NT2/D1 (cell line): ENCODE measurements at places on chromosomes 6 and 20.

GRCh38 chr6:47007657-47008396 lies 34.3 kb downstream of the ADGRF1 start:
- DNase-seq: no peak

- DNase-seq: no peak
These were observed 22.9 kb upstream of the JAG1 start for GRCh38 chr20:10696650-10697049.

DNA sequence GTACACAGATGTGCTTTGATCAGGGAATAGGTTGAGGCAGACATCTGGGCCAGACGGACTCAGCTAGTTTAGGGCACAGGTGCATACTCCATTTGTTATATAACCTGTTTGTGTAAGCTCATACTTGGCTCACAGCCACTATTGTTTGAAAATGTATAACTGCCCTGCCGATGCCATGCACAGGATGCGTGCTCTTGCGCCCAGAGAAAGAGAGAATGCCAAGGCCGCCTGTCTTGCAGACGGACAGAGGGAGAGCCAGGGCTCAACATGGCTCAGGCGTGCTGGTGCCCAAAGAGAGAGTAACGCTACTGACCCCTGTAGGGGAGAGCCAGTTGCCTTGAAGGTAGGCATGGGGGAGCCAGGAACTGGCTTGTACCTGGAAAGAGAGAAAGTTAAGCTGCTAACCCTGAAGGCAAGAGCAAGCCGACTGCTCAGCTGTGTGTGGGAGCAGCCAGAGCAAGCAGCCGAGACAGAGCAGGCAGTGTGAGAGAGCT lies 57.7 kb downstream of the FAM229B start:
- no peak for DNase-seq

DNA sequence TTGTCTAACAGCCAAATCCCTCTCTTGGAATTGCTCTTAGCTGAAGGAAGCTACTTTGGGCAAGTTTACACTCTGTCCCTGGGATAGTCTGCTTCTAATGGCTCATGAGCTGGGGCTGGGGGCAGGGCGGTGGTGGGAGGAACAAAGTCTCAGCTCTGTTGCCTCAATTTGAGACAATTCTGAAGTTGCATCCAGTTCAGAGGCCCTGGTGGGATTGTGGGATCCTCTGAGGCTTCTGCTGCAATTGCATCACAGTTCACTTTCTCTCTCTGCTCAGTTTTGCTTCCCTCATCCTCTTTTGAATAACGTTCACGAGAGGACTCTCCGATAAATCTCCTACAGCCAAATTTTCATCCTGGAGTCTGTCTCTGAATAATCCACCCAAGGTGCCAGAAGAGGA lies 440.6 kb upstream of the SLC35B3 start:
- no peak for DNase-seq

DNA sequence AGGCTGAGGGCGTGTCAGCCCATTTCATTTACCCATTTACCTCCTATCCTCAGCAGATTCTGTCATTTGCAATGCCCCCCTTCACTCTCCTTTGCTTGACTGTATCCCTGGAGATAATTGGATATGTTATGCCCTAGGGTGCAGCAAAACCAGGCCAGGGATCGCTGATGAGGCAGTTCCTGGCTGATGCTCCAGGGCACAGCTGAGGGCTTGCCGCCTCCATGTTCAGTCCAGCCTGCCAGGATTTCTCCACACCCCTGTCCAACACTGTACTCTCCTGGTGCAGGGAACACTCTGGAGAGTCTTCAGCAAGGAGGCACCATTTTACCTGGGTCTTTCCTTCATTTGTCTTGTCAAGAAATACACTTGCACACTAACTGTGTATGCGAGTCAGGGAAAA lies 532.1 kb upstream of the CHD6 start:
- DNase-seq: no peak

- no peak for DNase-seq
These were observed 233.0 kb downstream of the ERMARD start for GRCh38 chr6:169984181-169985120.

DNA sequence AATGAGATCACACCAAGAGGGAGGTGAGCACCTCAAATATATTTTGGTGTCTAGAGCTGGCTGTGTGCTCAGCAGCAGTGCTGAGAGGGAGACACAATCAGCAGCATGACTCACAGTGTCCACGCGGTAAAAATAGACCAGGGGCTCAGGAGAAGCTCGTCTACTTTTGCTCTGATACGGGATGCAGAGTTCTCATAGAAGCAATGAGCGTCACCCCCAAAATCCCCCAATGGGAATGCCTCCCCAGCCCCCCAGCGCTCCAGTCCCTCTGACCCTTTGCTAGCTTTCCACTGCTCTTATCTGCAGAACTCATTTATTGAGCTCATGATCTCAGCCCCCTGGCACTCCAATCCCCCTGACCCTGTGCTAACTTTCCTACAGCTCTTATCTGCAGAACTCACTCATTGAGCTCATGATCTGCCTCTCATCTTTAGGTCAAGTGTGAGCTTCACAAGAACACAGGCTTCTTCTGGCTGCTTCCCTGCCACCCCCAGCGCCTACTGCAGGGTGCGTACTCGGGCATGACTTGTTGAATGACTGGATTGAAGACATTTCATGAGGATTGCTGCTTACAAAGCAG lies 34.0 kb downstream of the SYNDIG1 start:
- DNase-seq: no peak

DNA sequence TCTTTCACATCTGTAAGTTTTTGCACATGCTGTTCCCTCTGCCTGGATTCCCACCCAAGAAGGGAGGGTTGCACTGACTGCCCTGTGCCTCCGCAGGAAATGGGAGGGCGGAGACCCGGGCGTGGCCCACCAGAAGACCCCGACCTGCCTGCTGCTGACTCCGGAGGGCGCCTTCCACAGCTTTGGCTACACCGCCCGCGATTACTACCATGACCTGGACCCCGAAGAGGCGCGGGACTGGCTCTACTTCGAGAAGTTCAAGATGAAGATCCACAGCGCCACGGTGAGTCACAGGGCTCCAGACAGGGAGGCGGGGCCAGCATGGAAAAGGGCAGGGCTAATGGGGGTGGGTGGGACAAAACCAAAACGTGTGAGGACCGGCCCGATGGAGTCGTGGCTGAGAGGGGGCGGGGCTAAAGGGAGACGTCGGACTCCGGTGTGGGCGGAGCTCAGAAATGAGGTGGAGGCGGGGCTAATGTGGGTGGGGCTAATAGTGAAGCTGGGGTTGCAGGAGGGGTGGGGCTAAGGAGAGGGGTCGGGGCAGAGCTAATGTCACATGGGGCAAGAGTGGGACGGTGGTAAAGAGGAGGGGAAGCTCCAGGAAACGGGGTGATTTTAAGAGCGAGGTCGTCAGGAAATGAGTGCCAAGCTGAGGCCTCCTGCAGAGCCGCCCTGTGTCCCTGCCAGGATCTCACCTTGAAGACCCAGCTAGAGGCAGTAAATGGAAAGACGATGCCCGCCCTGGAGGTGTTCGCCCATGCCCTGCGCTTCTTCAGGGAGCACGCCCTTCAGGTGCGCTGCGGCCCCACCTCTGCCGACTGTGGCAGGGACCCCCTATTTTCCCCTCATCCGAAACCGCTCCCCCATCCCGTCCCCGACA lies 12.6 kb downstream of the HSPA12B start:
- peak; percentile 91 for DNase-seq

GRCh38 chr20:44805979-44806620 lies 4.2 kb downstream of the RIMS4 start:
- DNase-seq: no peak

- no peak for DNase-seq
These were observed 55.0 kb upstream of the BHLHE23 start for GRCh38 chr20:63061771-63062100.

DNA sequence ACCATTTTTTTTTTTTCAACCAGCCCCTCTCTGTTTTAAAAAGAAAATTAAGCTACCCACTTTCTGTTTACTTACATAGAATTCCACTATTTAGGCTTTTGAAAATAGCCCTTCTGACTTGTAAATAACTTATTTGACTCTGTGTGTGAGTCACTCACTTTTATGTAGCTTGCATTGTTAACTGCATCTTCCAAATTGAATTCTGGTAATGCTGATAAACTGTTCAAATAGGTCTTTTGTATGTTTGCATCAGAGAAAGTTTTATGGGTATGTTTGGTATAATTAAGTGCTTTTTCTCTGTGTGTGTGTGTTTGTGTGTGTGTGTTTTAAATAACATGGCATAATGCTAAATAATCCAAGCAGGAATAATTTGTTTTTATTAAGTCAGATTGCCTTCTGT lies 360.1 kb downstream of the PLCB1 start:
- DNase-seq: no peak

DNA sequence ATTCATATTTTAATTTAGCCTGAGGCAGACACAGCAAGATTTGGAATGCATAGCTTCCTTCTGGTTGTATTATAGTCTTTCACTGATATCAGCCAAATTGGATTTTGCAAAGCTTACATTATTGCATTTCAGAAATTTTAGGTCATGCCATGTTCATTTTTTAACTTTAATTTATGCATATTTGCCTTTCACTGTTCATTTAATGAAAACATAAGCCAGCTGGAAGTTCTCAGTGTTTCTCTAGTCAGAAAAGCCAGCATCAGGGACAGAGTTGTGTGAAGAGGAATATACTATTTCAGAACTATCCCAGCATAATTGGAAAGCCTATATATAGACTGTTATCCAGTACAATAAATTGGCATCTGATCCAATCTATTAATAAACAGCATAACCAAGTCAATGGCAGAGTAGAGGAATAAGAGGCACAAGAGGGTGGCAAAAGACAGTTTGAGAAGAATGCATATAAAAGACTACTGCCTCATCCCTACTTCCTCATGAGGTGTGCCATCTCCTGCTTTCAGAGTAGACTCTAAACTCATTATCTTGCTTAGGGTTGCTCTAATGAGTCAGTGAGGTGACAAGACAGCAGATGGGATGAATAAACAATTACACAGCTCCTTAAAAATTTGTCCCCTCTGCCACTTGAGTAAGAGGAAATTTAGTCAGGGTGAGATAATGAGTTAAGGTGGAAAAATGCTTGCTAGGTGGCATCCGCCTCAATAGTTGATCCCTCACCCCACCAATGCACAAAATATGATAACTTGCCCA lies 159.8 kb upstream of the HCRTR2 start:
- no peak for DNase-seq

- peak; percentile 38 for DNase-seq
These were observed 58.4 kb downstream of the TMEM170B start for GRCh38 chr6:11595903-11596302.

DNA sequence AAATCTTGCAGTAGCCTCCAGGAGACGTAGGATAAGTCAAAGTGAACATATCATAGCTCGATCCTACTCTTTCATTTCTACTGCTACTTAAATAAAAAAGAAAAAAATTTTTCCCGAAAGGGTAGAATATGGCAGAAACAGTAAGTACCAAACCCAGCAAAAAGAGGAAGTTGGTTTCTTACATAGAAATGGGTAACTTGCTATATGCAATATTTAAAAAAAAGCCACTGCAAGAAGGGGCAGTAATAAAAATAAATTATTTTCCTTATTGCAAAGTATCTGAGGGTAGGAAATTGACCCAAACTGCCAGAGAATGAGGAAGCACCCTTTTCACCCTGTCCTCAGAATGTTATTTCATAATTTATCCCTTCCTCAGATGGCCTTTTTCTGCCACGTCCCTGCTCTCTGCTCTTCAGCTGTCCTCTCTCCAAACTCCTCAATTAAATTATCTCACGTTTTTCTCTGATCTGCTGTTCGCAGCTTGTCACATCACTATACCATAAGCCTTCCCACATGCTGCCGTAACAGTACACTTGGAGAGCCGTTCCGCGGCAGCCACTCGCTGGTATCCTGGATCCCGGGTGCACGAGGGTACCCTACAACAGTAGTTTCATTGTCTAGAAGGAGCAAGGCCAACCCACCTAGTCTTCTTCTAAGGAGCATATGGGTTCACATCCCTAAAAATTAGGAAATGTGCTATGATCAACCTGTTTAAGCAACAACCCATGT lies 149.6 kb downstream of the BACH2 start:
- no peak for DNase-seq

DNA sequence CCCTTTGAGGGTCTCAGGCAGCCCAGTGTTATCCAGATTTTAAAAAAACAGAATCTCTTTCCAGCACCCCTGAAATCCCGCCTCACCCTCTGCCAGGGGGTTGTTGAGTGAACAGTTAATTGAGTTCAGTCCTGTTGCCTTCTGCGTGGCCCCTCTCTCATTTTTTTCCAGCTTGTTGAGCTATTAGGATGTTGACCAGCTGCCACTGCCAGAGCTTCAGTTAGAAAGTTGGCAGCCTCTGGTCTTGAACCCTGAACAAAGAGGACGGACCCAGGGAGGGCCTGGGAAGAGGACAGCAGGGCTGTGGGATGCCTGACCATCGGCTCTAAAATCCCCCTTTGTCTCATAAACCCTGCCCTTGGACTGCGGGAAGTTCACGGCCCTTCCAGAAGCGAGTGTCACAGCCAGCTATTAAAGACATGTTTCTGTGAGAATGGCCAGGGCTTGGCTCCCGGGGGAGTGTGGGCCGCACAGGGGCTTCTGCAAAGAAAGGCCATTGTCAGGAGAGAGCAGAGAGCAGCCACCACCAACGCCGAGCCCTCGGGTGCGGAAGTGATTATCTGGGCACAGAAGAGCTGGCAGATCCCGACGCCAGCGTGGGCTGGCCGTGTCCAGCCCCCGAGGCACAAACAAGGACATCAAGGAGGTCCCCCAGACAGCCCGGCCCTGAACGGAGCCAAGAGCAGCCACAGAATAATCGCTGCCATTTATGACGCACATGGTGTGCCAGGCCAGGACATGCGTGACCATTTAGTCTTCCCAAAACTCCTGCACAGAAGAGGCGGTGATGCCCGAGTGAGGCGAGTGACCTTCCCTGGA lies 189.0 kb downstream of the ANKRD60 start:
- no peak for DNase-seq

DNA sequence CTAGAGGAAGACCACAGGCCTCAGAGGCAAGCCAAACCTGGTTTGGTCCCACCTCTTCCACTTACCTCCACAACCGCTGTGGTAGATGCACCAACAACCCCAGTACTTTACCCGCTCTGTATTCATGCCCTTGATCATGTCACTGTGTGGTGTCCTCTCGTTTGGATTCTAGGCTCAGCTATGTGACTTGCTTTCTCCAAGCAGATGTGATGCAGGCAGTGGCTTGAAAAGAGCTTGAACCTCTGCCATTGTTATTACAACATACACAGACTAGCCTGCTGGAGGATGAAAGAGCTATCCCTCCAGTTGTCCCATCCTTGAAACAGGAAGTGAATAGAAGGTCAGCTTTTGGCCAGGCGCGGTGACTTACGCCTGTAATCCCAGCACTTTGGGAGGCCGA lies 147.7 kb downstream of the ZNF217 start:
- DNase-seq: no peak

DNA sequence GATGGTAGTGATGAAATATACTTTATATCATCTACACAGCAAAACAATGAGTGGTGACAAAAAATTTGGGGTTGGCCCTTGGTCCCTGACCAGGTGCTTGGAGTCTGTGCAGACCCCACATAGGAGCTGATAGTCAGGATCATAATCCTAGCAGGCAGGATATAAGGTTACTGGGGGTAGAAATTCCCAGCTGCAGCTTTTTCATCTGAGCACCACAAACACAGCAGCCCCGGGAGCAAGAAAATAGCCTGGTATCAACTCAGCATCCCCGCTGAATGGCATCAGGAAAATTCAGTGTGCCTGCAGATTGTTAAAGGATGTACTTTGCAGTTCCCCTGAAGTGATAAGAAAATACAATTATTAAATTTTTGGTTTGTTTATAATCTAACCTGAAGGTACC lies 27.8 kb upstream of the RPL7L1 start:
- no peak for DNase-seq

- no peak for DNase-seq
These were observed 62.8 kb downstream of the FBXO5 start for GRCh38 chr6:152920016-152920415.

GRCh38 chr20:32281711-32282110 lies 4.3 kb downstream of the KIF3B start:
- DNase-seq: no peak

- peak; percentile 93 for DNase-seq
These were observed 45.9 kb upstream of the RALY start for GRCh38 chr20:33947709-33948295.
